ENCODE measurements at places on chromosomes 3 and 15.

DNA sequence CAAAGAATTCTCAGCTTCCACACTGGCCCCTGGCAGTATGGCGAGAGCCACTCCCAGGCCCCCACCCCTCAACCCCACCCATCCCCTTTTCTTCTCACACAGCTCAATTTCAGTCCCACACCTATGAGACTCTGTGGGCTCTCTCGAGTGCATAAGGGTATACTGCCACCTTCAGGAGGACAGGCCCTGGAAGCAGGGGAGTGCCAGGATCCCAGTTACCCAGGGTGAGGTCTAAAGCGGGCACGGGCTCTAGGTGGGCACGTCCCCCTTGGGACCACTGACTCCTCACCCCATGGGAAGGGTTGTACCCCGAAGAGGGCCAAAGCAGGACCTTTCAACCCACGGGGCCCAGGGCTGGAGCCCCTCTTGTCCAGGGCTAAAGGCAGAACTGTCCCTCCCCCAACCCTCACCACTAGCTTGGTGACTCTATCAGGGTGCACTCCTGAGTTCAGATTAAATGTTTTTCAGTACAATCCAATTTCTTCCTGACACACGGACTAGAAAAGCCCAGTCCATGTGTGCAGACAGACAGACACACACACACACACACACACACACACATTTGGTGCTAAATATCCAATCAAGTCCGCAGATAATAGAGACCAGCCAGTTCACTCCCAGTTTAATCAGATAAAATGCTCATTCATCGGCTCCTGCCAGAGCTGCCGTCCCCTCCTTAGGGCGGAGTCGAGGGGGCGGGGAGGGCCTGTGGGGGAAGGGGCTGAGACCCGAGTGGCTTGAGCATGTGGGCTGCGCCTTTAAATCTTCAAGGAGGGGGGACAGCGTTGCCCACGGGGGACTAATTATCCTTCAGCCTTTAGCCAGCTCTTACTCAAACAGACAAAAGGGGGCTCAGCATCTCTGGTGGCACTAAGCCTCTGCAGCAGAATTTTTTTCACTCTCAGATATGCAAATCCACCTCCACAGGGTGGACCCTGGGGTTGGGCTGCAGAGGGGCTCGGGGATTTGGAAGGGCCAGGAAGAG, 59.3 kb downstream of the CYP11A1 start:
- no peak for DNase-seq

- no peak for DNase-seq
Measured at GRCh38 chr3:93906245-93906644, 67.5 kb downstream of the PROS1 start.

DNA sequence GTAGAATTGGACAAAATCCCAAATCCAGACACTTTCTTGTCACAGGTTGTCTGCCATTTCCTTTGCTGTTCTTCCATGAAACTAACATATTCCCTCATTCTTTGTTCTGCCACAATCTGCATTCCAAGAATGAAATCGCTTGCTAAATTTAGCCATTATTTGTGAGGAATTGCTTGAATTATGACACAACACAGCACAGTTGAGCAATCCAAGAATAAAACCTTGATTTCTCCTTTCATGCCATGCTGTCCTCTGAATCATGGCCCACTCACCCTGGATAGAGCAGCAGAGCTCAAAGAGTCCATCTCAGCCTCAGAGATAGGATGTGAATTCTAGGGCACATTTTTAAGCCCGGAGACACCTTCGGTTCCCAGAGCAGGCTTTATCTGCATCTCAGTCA, 35.2 kb upstream of the GREM1 start:
- DNase-seq: no peak

DNA sequence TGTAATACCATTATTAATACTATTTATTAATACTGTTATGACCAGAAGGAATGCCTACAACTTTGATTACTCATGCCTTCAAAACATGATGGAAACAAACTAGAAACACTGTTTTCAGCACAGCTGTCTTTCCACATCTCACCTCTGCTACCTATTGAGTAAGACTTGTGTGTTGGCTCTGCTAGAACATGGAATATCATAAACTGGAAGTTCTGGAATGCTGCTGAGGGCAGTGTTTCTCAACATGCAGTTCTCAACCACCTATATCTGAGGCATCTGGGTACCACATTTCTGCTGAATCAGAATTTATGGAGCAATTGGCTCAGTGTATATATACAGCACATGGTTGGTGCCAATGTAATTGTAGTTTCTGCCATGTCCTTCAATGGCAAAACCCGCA, 392.1 kb downstream of the TUSC7 start:
- no peak for DNase-seq

GRCh38 chr3:128449111-128449638, 17.5 kb downstream of the DNAJB8 start:
- no peak for DNase-seq

DNA sequence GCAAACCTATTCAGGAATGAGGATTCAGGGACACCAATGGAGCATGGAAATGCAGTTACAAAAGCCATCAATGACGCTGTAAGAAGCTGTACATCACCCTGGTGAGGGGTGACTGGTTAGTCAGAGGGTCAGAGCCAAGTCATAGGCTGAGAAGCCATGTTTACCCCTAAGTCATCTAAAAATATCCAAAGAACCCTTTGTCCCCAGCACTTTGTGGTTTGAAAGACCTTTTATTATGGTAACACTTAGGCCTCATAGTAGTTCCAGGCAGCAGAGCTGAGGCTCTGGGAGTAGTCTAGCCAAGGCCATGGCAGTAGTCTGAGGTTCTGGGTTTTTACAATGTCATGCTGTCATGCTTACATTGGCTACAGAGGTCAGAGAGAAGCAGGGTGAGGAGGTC, 131.2 kb downstream of the CTNNB1 start:
- DNase-seq: no peak

DNA sequence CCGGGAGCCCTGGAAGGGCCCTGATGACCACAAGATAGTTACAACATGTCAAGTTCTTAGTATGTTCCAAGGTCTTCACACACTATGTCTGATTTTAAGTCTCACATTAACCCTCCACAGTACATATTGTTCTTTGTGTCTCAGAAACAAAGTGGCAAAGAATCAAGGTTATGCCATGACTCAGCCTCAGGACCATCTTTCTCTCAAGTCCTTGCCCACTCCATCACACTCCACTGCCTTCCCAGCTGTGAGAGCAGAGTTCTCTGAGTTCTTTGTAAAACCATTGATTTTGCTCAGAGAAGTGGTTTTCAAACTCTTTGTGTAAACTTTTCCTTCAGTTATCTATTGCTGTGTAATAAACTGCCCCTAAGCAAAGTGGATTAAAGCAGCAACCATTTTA, 67.9 kb upstream of the C3orf80 start:
- DNase-seq: no peak

- no peak for DNase-seq
Measured at GRCh38 chr3:195263193-195263924, 7.6 kb downstream of the XXYLT1 start.

- no peak for DNase-seq
Measured at GRCh38 chr3:11717301-11717700, 73.6 kb upstream of the VGLL4 start.

DNA sequence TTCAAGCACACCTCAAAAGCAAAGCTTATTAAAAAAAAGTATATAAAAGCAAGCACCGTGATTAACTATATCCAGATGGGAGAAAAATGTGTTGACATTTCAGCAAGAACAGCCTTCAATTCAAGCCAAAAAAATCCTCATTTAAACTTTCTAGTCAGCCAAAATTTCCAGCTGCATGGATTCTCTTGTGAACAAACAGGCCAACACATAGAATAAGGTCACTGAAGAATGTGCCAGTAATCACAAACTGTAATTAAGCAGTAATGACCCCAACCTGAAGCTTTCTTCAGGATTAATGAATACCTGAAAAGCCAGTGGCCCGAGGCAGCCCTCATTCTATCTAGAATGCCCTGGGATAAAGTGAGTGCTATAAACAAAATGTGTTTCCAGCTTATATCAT, 130.7 kb upstream of the KCNMB2 start:
- no peak for DNase-seq

- no peak for DNase-seq
Measured at GRCh38 chr3:49841126-49841696, 15.2 kb downstream of the TRAIP start.

- DNase-seq: no peak
Measured at GRCh38 chr3:11072631-11073030, 80.1 kb downstream of the SLC6A1 start.

DNA sequence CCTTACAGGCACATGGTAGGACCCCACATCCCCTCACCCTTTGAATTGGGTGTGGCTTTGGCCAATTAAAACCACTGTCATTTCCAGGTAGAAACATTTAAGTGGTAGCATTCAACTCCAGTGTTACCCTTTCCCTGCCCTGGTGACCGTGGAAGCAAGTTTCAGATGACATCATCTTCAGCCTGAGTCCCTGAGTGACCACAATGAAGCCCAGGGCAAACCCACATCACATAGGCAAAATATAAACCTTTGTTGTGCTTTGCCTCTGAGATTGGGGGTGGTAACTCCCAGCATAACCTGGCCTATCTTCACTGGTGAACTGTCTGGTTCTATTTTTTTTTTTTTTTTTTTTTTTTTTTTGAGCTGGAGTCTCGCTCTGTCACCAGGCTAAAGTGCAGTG, 404.0 kb upstream of the WNT5A start:
- no peak for DNase-seq

DNA sequence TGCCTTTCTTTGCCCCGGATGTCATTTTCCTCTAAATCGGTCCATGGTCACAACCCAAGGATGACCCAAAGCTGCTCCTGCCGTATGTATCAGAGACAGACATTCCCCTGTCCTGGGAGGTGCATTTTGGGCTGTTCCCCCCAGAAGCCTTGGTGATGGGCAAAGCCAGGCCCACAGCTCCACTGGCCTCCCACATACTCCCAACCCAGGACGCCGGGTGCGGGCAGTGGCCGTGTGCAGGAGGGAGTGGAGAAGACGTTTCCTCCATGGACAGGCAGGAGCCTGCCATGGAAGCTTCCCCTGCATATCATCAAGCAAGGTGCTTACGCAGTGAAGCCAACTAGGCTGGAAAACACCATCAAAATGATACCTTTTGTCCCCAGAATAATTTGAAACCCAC, 175.0 kb downstream of the ATP10A start:
- no peak for DNase-seq

DNA sequence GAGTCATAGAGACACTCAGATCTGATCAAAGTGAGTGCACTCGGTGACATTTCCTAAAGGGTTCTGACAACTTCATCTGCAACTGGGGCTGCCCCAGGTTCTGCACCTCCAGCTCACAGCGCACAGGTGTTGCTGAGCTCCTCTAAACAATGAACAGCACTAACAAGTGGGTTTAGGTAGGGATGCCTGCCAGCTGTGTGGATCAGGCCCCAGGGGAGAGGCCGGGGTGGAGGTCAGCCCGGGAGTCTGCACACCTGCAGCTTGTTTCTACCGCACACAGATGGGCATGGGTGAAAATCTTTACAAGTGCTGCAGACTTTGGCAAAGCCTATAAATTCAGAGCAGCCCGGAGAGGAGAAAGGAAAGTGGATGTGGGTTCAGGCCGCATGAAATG, 355 bp downstream of the FBXW12 start:
- DNase-seq: no peak

DNA sequence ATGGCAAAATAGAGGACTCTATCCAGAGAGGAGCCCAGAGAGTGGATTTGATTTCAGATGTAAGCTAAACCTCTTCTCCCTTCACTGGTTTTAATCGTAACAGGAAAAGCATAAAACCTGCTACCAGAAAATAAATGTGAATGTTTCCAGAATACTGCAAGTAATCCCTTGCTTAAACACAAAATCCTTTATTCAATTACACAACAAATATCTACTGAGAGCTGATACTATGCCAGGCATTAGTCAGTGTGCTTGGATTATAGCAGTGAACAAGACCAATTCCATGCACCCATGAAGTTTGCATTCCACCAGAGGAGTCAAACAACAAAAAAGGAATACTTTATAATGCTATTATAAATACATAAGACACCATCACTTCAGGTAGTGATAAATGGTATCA, 15.1 kb downstream of the AVEN start:
- DNase-seq: no peak

DNA sequence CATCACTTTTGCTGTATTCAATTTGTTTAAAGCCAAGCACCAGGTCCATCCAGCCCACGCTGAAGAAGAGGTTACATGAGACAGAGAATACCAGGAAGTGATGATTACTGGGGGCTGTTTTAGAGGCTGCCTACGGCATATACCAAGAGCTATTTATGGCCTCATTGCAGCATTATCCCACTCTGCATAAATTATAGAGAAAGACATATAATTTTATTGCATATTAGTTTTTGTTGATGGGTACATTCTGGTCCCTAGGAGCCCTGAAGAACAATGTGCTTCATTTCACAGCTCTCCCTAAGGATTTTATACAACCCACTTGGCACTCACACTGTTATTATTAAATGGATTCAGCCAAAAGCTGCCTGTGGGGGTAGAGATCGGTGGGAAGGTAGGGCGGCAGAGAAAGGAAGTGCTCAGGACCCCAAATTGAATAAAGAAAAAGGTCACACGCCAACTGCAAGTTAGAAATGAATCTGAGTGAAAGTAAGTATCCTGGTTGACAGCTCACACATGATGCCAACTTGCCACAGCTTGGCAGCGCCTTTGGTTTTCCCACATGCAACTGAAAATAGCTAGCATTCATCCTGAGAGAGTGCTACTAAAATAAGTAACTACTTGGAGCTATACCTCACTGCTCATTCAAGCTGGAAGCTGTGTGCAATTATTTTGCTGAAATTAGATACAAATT, 73.7 kb downstream of the CCNL1 start:
- DNase-seq: no peak

DNA sequence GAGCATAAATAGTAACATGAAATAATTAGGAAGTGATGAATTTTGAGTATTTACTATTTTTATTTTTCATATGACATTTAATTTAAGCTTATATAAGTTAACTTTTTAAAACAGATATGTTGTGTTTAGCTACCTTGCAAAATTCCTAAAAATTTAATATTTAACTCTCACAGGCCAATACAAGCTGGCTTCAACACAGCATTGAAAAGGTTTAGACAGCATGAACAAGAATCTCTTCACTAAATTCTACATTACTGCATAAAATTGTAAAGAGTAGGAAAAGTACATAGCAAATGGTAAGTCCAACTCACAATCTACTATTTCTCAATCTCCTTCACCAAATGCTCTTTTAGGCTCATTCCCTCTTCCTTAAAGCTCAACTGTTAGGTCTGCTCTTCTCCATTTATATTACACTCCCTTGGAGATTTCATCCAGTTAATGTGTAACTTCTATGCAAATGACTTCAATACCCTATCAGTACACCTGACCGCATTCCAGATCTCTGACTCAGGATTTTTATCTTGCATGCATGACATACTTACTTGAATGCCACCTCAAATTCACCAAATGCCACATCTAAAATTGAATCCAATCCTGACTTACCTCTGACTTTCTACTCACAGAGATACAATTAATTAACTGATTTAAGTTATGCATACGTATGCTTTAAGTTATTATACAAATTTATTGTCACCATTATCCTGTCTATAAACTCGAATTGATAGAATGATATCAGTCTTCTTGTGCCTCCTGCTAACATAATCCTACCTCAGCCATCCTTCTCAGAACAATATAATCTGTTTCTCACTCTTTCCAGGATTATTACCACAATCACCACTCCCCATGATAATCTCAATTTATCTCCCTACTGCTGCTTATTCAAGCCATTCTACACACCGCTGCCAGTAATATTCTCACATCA, 127.0 kb downstream of the STAG1 start:
- no peak for DNase-seq

- no peak for DNase-seq
Measured at GRCh38 chr3:169604118-169604517, 59.4 kb downstream of the MECOM start.
